ENCODE measurements at places on chromosomes 12 and 14.

DNA sequence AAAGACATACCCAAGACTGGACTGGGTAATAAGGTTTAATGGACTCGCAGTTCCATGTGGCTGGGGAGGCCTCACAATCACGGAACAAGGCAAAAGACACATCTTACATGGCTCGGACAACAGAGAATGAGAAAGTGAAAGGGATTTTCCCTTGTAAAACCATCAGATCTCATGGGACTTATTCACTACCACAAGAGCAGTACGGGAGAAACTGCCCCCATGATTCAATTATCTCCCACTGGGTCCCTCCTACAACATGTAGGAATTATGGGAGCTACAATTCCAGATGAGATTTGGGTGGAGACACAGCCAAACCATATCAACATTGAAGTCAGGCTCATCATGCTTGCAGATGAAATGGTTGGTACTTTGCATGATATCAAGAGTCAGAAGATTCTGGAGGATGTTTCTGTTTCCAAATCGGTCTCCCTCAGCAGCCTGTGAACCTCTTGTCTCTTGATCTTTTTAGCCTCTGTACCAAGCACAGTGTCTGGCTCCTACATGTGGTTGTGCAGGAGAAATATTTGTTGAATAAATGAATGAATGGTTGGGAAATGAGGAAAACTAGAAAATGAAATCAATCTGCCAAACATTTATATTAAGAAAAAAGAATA lies 98.6 kb downstream of the VRK1 start:
- no peak for DNase-seq

- DNase-seq = no peak
Measured at GRCh38 chr14:104734051-104734587, 10.1 kb downstream of the ADSS1 start.

DNA sequence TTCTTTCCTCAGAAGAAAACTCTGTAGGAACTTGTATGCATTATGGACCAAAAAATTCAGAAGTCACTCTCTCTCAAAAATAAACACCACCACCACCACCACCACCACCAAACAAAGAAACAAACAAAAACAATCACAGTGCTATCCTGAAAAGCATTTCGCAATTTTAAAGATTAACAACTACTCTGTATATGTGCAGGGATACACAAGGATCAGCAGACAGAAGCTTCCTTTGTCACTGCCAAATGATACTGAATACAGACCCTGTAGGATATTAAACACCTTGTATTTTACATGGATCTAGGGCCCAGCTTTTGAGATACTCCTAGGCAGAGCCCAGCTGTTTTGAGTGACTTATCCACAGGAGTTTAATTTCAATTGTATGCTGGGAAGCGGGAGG lies 31.7 kb downstream of the ATP2B1 start:
- no peak for DNase-seq

- DNase-seq = no peak
Measured at GRCh38 chr14:92517761-92518160, 4.2 kb downstream of the RIN3 start.

- DNase-seq = no peak
Measured at GRCh38 chr12:33245434-33245833, 194.2 kb downstream of the SYT10 start.

DNA sequence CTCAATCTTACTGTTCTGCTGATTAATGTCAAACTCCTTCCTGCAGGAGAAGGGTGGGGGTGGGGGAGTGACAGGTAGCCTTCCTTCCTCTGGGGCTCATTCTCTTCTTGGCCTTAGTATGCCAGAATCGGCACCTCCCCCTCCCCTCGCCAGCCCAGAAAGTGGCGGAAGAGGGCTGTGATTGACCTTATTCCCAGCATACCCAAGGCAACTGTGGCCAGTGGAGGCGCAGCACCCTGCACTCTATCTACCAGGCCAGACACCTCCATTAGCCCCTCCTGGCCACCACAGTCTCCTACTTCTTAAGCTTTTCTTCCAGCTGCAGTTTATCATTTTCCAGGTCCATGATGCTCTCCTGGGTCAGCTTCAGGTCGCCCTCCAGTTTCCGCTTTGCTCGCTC lies 15.5 kb downstream of the MYH6 start:
- no peak for DNase-seq

DNA sequence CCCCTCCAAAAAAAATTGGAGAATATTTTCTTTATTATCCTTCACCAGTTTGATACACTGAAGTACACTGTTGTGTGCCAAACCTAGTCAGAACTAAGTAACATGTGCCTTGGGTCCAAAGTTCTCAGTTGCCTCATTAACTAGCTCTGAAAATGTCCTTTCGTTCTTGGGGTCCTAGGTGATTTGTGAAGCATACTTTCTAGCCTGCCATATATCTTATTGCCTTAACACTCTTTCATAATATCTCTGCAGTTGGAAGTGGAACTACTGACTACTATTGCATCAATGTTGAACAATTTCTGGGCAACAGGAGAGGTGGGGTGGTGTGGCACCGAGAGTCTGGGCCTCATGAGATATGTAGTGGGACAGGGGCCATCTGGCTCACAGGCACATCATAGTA lies 592.9 kb upstream of the FBXO33 start:
- no peak for DNase-seq

- no peak for DNase-seq
Measured at GRCh38 chr12:68478516-68479260, 132.0 kb upstream of the RAP1B start.

- no peak for DNase-seq
Measured at GRCh38 chr14:84042992-84043391, 1487.0 kb upstream of the FLRT2 start.

DNA sequence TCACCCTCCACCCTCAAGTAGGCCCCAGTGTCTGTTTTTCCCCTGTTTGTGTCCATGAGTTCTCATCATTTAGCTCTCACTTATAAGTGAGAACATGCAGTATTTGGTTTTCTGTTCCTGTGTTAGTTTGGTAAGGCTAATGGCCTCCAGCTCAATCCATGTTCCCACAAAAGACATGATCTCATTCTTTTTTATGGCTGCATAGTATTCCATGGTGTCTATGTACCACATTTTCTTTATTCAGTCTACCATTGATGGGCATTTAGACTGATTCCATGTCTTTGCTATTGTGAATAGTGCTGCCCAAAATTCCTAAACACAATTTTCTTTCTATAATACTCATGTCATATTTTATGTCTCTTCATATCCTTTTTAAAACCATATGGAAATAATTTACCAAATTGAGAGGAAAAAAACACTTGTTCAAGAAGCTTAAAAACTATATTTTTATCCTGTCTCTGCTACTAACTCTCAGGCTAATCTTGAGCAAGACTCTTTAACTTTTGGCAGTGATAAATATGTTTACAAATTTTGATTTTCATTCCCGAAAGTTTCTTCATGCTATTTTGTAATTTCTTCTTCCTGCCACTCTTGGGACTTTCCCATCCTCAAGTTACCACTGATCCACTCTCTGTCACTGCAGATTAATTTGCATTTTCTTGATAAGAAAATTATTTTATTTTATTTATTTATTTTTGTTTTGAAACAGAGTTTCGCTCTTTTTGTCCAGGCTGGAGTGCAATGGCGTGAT lies 28.0 kb upstream of the OSBPL8 start:
- DNase-seq = no peak

- DNase-seq = peak; percentile 81
Measured at GRCh38 chr14:58298477-58299400, at the start of gene ARID4A. TSS of gene ARID4A (plus strand) at chr14:58298555. CDS start at chr14:58299855, 1,300 bp downstream.

DNA sequence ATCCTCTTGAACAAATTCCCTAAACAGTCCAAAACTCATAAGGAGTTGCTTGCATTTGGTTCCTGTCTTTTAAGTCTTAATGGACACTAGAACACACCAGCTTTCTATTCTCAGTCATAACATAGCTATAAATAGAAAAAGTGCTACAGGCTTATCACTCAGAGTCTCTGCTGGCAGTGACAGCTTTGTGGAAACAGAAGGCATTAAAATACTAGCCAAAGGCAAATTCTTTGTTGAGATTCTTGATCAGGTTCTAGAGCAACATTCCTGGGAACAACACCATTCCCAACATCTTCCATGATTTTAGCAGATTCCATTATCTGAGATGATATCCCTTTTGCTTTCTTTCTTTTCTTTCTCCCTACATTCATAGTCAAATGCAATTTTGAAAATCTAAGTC lies 207.7 kb upstream of the PLEKHG7 start:
- DNase-seq = no peak

DNA sequence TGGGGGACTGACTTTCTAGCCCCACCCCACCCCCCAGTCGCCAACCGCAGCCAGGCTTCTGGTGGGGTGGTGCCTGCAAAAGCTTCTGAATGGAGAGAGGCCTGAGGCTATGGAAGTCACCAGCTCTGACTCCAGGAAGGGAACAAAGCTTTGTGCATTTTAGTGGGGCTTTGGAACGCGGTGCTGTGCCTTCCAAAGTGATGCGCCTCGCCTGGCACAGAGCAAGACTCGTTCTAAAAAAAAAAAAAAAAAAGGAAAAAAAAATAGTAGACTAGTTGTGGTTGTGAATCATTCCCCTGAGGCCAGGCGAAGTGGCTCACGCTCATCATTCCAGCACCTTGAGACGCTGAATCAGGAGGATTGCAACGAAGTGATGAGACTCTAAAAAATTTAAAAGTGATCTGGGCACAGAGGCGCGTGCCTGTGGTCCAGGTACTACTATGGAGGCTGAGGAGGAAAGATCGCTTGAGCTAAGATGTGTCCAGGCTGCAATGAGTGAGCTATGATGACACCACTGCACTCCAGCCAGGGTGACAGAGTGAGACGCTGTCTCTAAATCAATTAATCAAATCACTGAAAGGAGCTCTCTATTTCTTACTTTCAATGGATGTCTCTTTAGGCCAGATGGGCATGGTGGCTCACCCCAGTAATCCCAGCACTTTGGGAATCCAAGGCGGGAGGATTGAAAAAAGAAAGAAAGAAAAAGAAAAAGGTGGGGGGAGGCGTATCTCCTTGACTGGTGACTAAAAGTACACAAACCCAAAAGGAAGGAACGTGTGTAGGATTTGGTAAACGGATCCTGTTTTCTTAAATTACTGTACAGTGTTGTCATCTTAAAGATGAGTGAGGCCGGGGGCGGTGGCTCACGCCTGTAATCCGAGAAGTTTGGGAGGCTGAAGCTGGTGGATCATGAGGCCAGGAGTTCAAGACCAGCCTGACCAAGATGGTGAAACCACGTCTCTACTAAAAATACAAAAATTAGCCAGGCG lies 259.6 kb upstream of the ALG10B start:
- DNase-seq = no peak

DNA sequence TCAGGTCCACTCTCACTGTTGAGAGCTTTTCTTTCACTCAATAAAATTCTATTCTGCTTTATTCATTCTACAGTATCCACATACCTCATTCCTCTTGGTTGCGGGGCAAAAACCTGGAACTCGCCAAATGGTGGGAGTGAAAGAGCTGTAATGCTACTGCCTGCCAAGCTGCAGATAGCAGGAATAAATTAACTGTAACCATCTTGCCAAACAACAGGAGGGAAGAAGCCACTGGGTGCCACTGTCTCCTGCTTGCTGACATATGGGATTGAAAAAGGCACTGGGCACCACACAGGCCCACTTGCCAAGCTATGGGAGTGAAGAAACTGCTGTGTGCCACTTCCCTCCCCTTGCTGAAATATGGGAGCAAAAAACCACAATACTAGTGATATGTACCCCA lies 111.9 kb upstream of the CNTN1 start:
- DNase-seq = no peak

DNA sequence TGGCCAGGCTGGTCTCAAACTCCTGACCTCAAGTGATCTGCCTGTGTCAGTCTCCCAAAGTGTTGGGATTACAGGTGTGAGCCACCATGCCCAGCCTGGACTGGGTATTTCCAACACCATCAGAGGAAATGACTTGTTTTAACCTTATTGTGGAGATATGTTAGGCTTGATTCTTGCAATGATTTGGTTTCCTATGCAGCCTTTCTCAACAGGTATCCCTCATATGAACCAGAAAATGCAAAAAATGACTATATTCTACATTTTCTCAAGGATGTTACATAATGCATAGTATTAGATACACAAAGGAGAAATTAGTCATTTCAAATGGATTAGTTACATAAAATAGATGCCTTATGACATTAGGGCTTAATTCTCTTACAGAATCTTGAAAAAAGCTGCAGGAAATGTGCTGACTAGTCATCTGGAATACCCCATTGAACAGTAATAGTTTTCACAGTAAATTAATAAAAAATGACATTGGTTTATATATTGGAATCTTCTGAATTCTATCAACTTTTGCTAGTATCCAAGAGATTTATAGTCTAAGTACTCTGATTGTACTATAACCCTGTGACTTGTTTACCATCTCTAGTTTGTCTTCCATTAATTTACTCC lies 132.6 kb downstream of the INSM2 start:
- DNase-seq = no peak

- no peak for DNase-seq
Measured at GRCh38 chr12:72647139-72647538, 375.0 kb downstream of the TRHDE start.

GRCh38 chr12:30631740-30632139 lies 63.9 kb downstream of the IPO8 start:
- DNase-seq = no peak

DNA sequence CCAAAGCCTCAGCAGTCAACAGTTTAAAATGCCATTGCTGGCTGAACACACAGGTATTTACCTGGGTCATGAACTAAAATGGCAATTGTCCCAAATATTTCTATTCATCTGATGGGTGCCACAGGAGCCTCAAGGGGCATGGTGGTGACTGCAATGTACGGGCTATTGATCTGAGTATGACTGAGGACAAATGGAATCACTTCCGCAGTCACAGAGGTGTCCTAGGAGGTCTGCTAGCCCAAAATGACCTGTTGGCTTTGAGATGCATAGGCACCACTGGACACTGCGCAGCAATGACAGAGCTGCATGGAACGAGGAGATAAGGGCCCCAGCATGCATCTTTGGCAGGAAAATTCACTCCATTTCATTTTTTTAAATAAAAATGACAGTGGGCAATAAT lies 474.1 kb upstream of the SOX5 start:
- no peak for DNase-seq

GRCh38 chr14:26808407-26808806 lies 210.6 kb upstream of the NOVA1 start:
- DNase-seq = no peak

GRCh38 chr12:13941258-13942249 lies 39.8 kb downstream of the GRIN2B start:
- DNase-seq = no peak

DNA sequence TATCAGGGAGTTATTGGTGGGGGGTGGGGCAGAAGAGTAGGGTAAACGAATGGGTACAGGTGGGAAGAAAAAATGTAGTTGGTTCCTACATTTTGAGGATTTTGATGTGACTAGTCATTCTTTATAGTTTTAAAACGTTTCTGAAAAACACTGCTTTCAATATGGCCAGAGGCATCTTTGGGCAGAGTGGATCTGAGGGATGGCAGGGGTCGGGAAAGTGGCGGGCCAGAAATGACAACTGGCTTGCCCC lies 527 bp upstream of the ATP23 start:
- no peak for DNase-seq

GRCh38 chr12:29756741-29757390 lies 26.9 kb downstream of the TMTC1 start:
- no peak for DNase-seq

Measured in stimulated activated CD4-positive, alpha-beta T cell treated with anti-CD3 and anti-CD28 coated beads, Interleukin-2, amount 100 ng/mL, for 24 hours (primary cell).